ENCODE measurements at places on chromosomes 16 and 17.
A peak's percentile ranks its signal among the peaks of the same experiment; 100 is the strongest.

GRCh38 chr16:30117768-30118167 lies 4.4 kb upstream of the GDPD3 start:
- DNase-seq: no peak

- DNase-seq: no peak
These were observed 8.9 kb upstream of the KRT14 start for GRCh38 chr17:41595585-41595984.

- DNase-seq: no peak
These were observed 10.3 kb downstream of the KAT7 start for GRCh38 chr17:49798738-49799137.

DNA sequence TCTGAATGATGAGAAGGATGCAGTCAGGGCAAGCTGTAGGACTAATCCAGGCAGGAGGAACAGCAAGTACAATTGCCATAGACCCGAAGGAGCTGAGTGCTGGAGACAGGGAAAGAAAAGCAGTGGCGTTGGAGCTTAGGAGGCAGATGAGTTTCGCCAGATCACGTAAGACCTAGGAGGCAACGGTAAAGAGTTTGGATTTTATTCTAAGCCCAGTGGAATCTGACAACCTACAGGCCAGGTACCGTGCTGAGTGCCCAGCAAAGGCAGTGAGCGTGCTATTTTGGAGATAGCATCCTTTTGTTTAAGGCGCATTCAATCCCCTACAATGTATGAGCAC lies 1.2 kb downstream of the USP43 start:
- DNase-seq: no peak

DNA sequence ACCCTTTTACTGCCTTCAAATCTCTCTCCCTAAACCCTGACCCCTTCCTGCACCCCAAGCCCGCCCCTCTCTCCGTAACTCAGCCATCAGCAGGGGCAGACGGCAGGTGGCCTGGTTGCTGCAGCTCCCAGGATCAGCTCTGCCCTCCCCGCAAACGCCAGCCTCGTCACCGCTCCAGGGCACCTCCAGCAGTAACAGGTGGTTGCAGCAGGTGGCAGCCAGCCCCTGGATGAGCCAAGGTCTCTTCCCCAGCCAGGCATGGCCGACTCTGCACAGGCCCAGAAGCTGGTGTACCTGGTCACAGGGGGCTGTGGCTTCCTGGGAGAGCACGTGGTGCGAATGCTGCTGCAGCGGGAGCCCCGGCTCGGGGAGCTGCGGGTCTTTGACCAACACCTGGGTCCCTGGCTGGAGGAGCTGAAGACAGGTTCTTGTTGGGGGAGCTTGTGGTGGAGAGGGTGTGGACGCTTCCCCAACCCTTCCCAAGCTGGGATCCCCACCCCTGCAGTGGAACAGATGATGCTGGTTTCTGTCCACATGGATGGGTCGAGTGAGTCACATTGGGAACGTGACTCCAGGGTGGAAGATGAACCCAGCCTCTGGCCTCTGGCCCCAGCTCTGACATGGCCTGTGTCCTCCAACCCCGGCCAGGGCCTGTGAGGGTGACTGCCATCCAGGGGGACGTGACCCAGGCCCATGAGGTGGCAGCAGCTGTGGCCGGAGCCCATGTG lies 558 bp downstream of the HSD3B7 start:
- DNase-seq: no peak

DNA sequence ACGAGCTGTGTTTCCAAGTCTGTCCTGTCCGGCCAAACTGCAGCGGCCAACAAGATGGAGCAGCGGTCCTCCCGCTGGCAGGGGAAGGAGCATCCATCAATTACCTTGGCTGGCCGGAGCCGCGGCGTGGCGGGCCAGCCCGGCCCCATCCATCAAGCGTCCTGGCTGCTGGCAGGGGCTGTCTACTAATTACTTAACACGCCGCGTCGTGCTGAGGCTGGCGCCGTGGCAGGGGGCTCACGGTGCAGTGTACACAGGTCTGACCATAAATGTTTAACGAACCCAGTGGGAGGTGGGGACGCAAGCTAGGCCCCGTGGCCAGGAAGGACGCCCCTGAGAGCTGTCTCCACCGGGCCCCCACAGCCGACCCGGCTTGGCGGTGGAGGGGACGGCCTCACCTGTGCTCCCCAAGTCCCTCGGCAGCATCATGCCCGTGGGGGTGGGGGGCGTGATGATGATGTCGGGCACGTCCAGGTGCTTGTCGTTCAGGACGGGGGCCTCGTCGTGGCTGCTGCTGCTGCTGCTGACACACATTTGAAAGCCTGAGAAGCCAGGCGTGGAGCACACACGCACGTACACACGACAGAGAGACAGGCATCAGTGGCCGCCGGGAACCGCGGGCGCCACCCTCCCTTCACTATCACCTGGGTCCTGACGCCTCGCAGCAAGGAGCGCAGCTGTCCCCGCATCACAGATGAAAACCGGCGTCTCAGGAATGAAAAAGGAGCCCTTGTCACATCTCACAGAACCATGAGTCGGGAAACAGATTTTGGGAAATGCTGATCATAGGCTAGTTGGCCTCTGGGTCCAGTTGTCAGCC lies 21.2 kb upstream of the GINS2 start:
- DNase-seq: no peak

- DNase-seq: no peak
These were observed 12.1 kb upstream of the ZNF423 start for GRCh38 chr16:49867796-49868668.

DNA sequence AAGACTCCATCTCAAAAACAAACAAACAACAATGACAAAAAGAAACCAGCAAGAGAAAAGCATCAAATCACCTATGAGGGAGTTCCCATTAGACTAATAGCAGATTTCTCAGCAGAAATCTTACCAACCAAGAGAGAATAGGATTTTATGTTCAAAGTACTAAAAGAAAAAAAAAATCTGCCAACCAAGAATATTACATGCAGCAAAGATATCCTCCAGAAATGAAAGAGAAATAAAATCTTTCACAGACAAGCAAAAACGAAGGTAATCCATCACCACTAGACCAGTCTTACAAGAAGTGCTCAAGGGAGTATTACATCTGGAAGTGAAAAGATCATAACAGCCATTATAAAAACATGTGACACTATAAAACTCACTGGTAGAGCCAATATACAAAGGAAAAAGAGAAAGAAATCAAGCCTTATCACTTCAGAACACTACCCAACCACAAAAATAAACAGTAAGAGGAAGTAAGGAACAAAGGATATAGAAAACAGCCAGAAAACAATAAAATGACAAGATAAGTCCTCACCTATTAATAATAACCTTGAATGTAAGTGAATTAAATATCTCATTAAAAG lies 66.3 kb downstream of the STX8 start:
- no peak for DNase-seq

- no peak for DNase-seq
These were observed 1545.0 kb upstream of the GOT2 start for GRCh38 chr16:60279061-60279665.

GRCh38 chr17:28204751-28205150 lies 114.2 kb upstream of the TMEM97 start:
- DNase-seq: no peak

- DNase-seq: peak; percentile 57
These were observed 32.3 kb upstream of the CAPN15 start for GRCh38 chr16:495127-495748.

DNA sequence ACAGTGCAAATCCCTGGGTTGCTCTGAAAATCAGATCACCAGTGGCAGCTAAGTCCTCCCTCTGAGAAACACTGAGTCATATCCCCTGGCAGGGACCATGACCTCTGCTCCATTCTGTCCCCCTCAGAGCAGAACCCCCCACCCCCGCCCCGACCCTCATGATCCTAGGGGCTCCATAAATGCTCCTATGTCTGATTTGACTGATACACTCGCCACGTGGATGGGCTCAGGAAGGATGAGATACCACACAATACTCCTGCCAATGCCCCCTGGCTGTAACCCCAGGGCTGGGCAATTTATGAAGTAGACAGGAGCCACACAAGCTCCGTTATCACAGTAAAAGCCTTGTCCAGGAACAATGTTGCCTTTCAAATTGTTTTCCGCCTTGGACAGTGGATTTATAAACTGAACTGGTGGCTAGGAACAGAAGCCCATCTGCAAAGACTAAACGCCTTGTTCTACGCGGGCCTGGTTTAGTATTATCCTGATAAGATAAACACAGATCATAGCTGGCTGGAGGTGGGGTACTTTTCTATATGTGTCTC lies 394.8 kb downstream of the SLC39A11 start:
- DNase-seq: no peak

GRCh38 chr17:67068999-67069398 lies 24.6 kb downstream of the CACNG1 start:
- DNase-seq: no peak

- no peak for DNase-seq
These were observed 16.0 kb upstream of the CMTM4 start for GRCh38 chr16:66712512-66712911.

- no peak for DNase-seq
These were observed 51.3 kb upstream of the ADORA2B start for GRCh38 chr17:15893658-15894024.

DNA sequence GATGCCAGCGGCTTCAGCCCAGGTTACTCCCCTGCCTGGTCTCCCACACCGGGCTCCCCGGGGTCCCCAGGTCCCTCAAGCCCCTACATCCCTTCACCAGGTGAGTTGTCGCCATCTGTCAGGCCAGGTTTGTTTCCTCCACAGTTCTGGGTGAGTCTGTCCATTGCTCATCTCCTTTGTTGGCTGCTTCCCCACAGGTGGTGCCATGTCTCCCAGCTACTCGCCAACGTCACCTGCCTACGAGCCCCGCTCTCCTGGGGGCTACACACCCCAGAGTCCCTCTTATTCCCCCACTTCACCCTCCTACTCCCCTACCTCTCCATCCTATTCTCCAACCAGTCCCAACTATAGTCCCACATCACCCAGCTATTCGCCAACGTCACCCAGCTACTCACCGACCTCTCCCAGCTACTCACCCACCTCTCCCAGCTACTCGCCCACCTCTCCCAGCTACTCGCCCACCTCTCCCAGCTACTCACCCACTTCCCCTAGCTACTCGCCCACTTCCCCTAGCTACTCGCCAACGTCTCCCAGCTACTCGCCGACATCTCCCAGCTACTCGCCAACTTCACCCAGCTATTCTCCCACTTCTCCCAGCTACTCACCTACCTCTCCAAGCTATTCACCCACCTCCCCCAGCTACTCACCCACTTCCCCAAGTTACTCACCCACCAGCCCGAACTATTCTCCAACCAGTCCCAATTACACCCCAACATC lies 28.8 kb downstream of the POLR2A start:
- DNase-seq: no peak

DNA sequence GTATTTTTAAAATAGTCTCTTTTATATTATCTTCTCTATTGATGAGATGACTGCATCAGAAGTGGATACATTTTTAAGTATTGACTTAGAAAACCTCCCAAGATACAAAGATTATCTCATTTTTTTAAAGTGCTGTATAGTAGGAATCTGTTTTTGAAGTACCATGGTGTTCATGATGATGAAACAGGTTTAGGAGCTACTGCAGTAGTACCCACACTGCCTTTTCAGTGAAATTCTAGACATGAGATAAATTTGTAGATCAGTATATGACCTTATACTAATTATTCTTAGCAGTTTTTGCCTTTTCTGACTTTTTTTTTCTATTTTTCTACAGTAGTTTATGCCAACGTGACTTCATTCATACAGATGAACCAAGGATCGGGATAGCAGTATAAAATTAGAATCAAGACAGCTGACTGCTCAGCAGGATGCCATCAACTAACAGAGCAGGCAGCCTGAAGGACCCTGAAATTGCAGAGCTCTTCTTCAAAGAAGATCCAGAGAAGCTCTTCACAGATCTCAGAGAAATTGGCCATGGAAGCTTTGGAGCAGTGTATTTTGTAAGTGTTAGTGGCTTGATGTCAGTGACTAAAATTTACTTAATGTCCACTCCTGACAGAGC lies 61.1 kb downstream of the TAOK1 start:
- no peak for DNase-seq
